C1 segment of cervical spinal cord (tissue), 14 donors: ENCODE measurements at places on chromosomes 4 and X.

- DNase-seq, result no peak
These were observed 27.5 kb upstream of the SULT1B1 start for GRCh38 chr4:69787879-69788278.

- no peak for DNase-seq
These were observed 66.1 kb downstream of the NR3C2 start for GRCh38 chr4:148376151-148376550.

- no peak for DNase-seq
These were observed 1233.4 kb upstream of the ADGRL3 start for GRCh38 chr4:59966758-59967157.

GRCh38 chr4:83308672-83309071 is 24.1 kb upstream of the COQ2 start:
- DNase-seq, result no peak

- DNase-seq, result no peak
These were observed 236.3 kb upstream of the GYPA start for GRCh38 chr4:144376866-144377265.

DNA sequence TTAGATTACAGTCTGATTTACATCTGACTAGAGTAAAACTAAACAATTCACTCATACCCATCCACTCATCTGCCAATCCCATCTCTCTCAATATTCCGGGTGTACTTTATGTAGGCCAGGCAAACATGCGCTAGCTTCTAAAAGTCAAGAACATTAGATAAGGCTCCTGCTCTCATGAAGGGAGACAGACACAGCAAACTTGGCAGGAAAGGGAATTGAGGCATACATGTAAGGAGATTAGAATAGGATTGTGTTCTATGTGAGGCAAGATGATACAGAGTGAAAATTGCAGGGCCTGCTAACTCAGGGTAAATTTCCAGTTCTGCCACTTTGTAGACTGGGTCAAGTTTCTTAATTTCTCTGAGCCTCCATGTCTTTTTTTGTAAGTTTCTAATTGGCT is 135.8 kb downstream of the CDS1 start:
- DNase-seq, result no peak

- DNase-seq, result no peak
These were observed 99.5 kb upstream of the USP38 start for GRCh38 chr4:143085224-143085623.

- no peak for DNase-seq
These were observed 332.7 kb downstream of the UNC5C start for GRCh38 chr4:95215991-95216605.

- DNase-seq, result no peak
These were observed 288.6 kb downstream of the EPHA5 start for GRCh38 chr4:65381648-65382047.

DNA sequence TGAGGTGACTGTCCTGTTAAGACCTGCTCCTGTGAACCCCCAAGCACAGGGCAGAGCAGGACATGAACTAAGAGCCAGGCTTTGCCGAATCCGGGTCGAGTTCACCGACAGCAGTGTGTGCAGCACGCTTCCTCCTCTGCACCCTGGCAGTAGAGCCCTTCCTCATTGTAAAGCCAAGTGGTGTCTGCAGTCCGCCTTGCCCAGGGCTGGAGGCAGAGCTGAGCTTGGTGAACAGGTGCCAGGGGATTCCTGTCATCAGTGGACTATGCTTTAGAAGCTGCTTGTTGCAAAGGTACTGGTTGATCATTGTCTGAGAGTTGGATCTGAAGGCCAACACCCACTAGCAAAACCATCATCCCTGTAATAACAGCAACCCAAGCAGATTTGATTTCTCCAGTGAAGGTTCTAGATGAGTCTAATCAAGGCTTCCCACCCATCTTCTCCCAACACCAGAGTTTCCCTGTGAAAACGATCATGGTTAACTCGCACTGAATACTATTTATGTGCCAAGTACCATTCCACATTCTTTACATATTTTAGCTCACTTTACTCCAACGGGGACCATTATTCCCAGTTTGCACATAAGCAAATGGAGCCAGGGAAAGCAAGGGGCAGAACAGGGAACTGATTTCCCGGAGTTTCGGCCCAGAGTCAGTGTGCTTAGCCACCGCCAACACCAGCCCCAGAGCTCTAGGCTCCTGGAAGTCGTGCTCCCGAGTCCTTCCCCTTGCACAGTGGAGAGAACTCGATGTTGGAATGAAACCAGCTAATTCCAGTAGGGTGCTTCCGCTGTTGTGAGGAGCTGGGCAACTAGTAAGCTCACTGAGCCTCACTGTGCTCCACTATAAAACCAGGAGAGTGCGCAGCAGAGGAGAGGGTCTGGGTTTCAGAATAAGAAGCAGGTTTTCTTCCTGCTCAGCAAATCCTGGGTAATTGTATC is 1.4 kb upstream of the SLC34A2 start:
- no peak for DNase-seq

GRCh38 chr4:146640021-146640464 is 1.4 kb downstream of the POU4F2 start:
- DNase-seq, result no peak

- DNase-seq, result peak; percentile 37
These were observed at the start of gene SPIN3 for GRCh38 chrX:56995271-56995994. Gene SPIN3, minus strand, starts transcription at chrX:56995541. Its CDS starts 594 bp downstream, at chrX:56994947.

- DNase-seq, result no peak
These were observed 159.9 kb upstream of the SLIT2 start for GRCh38 chr4:20091781-20092180.

GRCh38 chr4:71275570-71275969 is 63.2 kb upstream of the SLC4A4 start:
- no peak for DNase-seq

- no peak for DNase-seq
These were observed 5.3 kb downstream of the SLAIN2 start for GRCh38 chr4:48346594-48346993.

- no peak for DNase-seq
These were observed 455.2 kb downstream of the PCDH7 start for GRCh38 chr4:31175242-31175910.

DNA sequence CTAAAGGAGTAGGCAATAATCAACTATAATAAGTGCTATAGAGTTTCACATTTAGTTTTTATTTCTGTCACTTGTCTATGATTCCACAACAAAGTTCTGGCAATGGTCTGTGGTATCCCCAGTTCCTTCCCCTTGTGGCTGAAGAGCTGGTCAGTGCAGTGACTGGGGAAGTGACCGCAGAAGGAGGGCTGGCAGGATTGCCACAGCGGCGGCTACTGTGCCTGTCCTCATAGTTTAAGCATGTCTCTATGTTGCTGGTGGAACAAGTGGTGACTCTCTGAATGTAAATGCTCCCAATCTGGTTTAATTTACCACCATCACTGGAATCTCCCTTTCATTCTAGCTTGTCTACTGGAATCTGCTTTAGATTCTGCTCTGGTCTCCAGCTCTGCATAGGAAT is 170.6 kb upstream of the GK2 start:
- DNase-seq, result no peak

GRCh38 chrX:72121383-72121782 is 10.3 kb downstream of the RTL5 start:
- no peak for DNase-seq

DNA sequence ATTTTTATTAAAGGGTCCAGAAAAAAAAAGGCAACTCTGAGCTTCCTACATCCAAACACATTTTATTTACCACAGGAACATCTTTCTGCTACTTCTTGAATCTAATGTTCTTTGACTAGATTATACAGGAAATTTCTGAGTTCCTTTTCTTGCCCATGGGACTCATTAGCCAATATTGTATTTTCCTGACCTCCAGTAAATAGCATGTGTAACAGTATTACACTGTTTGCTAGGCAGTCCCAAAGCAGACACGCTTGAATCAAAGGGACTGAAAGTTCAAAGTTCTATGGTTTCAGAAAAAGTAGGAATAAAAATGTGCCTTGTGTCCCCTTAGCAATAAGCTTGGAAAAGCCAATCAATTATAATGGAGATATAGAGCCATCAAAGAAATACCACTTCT is 57.4 kb downstream of the MOSPD2 start:
- no peak for DNase-seq

- peak; percentile 12 for DNase-seq
These were observed 14.7 kb upstream of the ANXA5 start for GRCh38 chr4:121711263-121712000.

- DNase-seq, result no peak
These were observed 97.1 kb downstream of the REELD1 start for GRCh38 chr4:146311238-146311970.

DNA sequence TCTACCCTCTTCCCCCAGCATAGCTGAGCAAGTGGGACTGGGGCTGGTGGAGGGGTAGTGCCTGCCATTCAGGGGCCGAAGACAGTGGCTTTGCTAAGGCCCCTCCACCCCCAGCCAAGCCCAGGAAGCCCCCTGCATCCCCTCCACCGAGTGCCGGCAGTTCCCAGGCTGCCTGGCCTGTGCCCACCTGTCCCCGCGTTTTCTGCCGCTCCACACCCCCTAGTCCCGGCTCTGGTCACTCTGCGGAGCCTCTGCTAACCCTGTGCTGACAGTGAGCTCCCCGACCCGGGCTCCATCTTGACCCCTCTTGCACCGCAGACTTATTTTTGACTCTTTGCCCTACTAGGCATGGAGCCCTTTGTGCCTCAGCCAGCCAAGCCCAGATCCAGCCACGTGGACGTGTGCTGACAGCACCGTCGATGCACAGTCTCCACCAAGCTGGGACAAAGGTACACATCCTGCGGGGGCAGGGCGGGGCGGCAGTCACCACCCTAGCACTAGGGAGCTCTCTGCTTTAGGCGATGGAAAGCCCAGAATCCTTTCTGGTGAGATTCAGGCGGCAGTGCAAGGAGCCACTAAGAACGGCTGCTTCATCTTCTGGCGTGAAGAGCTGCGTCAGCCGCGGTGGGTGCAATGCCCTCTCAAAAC is 96.6 kb downstream of the PHKA2 start:
- DNase-seq, result no peak

DNA sequence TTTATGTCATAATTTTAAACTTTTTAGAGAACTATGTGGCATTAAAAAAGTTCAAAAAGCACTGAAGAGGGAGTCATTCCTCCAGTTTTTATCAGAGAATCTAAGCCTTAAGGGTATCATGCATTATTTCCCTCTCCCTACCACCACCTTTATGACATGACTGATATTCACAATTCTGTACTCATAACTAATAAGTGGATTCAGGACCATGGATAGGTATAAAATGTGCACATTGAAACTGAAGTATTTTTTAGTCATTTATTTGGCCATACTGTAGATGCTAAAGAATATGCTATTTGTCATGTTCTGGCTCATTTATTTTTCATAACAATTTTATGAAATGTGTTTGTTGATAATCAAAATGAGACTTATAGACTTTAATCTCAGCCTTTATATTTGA is 897.5 kb upstream of the AGA start:
- DNase-seq, result no peak

DNA sequence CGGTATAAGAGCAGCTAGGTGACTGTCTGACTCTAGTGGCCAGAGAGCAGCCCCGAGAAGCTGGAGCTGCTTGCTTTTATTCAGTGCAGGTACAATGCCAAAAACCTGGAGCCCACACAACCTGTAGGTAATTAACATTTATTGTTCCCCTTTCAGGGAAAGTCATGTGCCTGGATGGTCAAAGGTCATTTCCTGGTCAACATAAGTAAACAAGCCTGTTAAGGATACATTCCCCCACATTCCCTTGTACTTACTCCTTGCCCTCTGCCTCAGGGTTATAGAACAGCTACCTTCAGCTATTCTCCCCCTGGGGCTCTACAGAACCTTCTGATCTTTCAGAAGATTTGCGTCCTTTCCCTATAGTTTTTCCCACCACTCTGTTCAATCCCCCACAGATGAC is 253.4 kb downstream of the TMA16 start:
- no peak for DNase-seq

DNA sequence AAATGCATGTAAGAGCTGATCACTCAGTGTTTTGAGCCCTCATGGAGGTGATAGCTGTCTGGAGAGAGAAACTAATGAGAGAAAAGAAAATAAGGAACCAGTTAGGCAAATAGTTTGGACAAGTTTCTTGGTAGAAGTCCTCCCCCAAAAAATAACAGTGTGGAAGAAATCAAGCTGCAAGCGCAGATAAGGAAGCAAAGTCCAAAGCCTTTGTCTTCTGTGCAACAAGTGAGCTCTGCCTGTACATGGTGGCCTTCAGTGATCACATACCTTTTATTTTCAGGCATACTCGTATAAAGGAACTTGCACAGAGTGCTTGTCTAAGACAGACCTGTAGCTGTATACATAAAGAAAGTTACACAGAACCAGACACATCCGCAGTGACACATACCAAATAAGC is 2.5 kb upstream of the UGT2A3 start:
- DNase-seq, result no peak

DNA sequence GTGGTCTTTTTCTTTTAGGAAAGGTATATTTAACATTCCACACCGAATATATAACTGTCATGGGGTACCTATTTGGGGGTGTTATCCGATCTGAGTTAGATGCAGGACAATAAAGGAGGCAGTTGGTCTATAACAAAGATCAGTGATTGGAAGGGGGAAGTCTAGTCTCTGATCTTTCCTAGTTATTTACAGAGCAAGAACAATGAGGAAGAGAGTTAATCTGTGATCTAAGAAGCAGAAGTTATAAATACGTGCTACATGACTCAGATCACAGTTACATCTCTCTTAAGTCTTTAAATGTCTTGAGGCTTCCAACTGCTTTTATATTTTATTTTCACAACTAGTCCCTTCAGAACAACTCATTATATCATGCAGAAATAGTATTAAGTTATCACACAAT is 33.2 kb upstream of the ARMCX4 start:
- no peak for DNase-seq

DNA sequence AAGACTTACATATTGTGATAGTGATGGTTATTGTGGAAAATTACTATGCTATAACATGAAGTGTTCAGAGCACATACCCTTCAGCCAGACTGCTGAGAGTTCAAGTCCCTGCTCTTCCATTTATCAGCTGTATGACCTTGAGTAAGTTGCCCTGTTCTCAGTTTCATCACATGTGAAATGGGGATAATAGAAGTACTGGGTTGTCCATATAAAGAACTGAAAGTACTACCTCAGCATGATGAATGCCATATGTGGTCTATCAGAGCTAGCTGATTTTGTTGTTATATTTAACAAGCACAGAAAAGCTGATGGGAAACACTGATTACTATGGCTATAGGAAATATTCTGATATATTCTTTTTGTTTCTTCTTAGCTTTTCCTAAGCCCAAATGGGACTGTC is 115.6 kb downstream of the REPS2 start:
- DNase-seq, result no peak

GRCh38 chrX:111151764-111152163 is 55.8 kb downstream of the PAK3 start:
- DNase-seq, result no peak

DNA sequence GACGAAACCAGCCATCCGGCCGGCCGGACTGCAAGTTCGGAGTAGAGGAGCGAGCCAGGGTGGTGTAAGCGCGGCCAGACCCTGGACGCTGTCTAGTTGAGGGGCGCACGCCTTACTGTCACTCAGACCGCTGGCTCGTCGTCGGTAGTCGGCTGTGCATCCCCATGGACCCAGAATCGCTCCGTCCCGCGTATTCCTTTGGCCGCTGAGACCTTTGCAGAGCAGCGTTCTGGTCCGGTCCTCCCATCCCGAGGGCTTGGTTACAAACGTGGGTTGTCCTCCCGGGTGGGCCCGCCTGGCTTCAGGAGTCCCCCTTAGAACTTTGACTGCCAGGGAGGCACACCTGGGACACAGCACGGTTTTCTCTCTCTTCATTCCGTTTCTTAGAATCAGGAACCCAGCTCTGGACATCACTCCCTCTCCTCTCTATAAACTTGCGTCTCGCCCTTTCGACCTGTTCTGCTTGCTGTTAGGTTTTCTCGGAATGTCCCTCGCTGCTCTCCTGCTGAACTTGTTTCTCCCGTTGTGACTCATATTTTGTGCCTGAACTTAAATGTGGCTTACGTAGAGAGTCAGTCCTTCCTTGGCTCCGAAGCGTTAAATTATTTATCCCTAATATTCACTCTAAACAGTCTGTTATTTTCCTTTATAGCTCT is 672 bp downstream of the PGM2 start:
- DNase-seq, result no peak
